ENCODE measurements at places on chromosomes 13 and 19.

GRCh38 chr19:18895824-18896341 lies at the start of gene CERS1:
Gene CERS1 (minus strand): TSS chr19:18896158. CDS start chr19:18896072, 86 bp downstream.
- no peak for DNase-seq

GRCh38 chr19:11261431-11261970 lies 823 bp downstream of the DOCK6 start:
- DNase-seq, result no peak

DNA sequence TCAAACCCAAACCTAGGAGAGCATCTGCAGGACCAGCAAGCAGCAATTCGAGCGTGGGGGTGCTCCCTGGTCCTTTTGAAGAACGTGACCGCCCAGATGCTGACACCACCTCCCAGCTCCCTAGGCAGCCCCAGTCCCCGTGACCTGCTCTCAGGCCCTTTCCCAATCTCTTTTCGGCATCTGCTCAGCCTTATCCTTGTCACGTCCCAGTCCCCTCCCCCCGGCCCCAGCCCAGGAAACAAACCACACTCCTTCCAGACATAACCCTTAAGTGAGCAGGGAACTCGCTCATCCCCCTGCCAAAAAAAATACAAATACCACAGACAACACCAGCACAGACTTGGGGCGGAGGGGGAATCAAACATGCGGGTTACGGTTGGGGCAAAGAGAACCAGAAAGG lies 3.3 kb downstream of the MLLT1 start:
- DNase-seq, result no peak

DNA sequence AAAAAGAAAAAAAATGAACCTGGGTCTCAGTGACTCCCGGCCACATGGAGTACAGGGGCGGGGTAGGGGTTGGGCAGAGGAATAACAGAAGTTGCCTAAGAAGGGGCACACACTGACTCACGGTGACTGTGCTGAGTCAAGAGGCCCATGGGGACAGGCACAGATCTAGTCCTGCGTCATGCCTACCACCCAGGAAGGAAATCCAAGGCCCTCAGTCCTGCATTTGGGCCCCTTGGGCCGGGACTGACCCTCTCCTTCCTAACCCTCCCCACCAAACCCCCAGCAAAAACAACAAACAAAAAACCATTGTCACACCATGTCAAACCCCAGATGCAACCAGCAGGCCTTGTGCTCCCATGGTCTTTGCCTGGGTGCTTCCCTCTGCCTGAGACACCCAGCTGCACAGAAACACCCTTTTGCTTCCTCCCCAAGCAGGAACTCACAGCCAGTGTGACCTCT lies 9.6 kb upstream of the NOTCH3 start:
- DNase-seq, result no peak

DNA sequence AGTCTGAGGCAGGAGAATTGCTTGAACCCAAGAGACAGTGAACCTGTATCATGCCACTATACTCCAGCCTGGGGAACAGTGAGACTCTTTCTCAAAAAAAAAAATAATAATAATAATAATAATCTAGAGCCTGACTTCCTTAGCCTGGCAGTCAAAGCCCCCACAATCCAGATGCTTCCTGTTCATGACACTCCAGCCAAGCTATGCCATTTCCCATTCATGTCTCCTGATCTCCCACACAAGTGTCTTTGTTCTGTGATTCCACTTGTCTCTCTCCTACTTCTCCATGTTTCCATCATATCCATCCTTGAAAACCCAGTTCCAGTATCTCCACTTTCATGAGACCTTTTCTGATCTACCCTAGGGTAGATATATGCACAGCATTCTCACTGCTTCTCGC lies 150.7 kb downstream of the FOXO1 start:
- no peak for DNase-seq

- no peak for DNase-seq
Measured at GRCh38 chr13:55230570-55230908, 1910.2 kb upstream of the PRR20A start.

GRCh38 chr13:50629966-50630365 lies 213.5 kb downstream of the DLEU7 start:
- DNase-seq, result no peak

DNA sequence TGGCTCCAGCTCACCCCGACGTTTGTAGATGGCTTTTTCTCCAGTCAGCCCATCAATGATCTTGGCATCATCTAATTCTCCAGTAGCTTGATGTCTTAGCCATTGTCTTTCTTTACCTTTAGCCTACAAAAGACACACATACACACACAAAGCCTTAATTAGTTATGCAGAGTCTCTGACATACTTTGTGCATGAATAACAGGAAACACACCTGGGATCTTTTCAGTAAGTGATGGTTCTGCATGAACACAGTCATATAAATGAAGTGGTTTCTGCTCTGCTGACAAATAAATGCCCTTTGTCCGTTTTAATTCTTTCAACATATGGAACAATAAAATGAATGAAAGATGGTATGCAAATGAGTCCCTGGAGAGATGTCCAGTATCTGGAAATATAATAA lies 133.3 kb downstream of the RGCC start:
- no peak for DNase-seq
